ENCODE measurements at places on chromosomes 13 and 19. TPM values are rescaled to one million over a fixed set of nuclear protein-coding genes. Genes with fewer than 3 reads are reported as not detected.

DNA sequence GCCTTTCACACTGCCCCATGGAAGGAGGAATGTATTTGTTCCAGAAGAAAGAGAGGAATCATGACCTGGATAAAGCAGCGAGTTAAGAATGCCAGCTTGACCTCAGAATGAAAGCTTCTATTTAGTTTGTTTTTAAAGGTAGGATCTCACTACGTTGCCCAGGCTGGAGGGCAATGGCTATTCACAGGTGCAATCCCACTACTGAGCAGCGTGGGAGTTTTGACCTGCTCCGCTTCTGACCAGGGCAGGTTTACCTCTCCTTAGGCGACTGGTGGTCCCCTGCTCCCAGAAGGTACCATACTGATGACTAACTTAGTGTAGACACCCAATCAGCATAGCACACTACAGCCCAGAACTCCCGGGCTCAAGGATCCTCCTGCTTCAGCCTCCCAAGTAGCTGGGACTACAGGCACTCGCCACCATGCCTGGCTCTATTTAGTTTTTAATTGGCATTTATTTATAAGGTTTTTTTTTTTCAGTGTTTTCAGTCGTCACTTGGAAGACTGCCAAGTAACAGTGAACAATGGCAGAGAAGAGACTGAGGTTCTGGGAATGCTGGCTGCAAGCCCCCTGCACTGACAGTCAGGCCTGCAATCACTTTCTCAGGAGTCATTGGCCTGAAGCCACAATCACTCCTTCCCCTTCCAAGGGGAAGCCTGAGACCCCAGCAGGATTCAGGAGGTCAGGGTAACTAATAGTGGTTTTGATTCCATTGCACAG lies 73.1 kb downstream of the EPS15L1 start:
- H3K36me3 ChIP-seq, result peaks cover 49% of the 10 kb centered on the region
- peak overlapping the region; percentile 95 for H3K27ac ChIP-seq
- no peak overlapping the region for H3K4me3 ChIP-seq
- H3K27me3 ChIP-seq, result no peaks in the 10 kb centered on the region

- DNase-seq, result no peak
- H3K4me1 ChIP-seq, result no peaks in the 10 kb centered on the region
- H3K27me3 ChIP-seq, result peaks cover 3% of the 10 kb centered on the region
- no peak overlapping the region for H3K27ac ChIP-seq
- H3K36me3 ChIP-seq, result no peaks in the 10 kb centered on the region
Observed at GRCh38 chr19:6865849-6866248, 21.5 kb upstream of the ADGRE1 start.

DNA sequence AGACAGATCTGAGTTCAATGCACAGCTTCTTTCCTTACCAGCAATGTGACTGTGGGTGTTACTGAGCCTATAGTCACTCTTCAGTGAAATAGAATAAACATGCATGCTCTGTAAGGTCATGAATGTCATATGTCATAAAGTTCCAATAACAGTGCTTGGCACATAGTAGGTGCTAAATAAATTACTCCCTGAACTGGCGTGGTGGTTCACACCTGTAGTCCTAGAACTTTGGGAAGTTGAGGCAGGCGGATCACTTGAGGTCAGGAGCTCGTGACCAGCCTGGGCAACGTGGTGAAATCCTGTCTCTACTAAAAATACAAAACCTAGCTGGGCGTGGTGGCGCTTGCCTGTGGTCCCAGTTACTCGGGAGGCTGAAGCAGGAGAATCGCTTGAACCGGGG lies 13.2 kb downstream of the WBP4 start:
- H3K4me3 ChIP-seq, result no peak overlapping the region
- DNase-seq, result no peak
- H3K27ac ChIP-seq, result no peak overlapping the region

DNA sequence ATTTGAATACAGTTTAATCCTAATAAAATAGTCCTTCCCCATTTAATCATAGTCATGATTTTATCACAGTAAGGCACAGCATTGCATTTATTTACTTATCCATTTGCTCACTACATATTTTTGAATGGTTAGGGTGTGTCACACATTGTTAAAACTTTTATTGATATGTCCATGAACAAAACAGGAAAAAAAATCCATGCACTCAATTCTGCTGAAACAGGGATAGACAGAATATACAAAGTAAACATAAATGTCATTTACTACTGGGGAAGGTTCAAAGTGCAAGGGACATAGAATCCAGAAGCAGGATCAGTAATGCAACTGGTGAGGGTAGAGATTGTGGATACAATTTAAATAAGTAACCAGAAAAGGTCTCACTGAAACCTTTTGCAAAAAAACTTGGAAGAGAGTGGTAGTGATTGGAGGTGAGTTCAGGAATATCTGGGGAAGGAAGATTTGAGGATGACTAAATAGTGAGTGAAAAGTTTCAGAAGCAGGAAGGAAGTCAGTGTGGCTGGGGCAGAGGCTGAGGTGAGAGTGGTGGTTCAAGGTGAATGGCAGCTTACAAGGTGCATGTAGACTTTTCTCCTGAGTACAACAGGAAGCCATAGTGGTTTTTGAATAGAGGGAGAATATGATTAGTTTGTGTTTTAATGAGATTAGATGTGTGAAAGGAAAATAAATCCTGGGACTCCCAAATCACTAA lies 387.2 kb upstream of the ATXN8OS start:
- H3K4me3 ChIP-seq, result no peak overlapping the region
- DNase-seq, result no peak
- H3K36me3 ChIP-seq, result no peaks in the 10 kb centered on the region
- H3K4me1 ChIP-seq, result no peaks in the 10 kb centered on the region
- H3K27ac ChIP-seq, result no peak overlapping the region

GRCh38 chr13:44971656-44972595 lies 17.3 kb downstream of the NUFIP1 start:
- H3K36me3 ChIP-seq, result no peaks in the 10 kb centered on the region
- H3K4me3 ChIP-seq, result no peak overlapping the region
- peaks cover 22% of the 10 kb centered on the region for H3K4me1 ChIP-seq
- H3K27ac ChIP-seq, result no peak overlapping the region

GRCh38 chr13:81487151-81487550 lies 1146.2 kb upstream of the SPRY2 start:
- DNase-seq, result no peak
- no peaks in the 10 kb centered on the region for H3K27me3 ChIP-seq
- no peaks in the 10 kb centered on the region for H3K4me1 ChIP-seq
- H3K36me3 ChIP-seq, result no peaks in the 10 kb centered on the region

DNA sequence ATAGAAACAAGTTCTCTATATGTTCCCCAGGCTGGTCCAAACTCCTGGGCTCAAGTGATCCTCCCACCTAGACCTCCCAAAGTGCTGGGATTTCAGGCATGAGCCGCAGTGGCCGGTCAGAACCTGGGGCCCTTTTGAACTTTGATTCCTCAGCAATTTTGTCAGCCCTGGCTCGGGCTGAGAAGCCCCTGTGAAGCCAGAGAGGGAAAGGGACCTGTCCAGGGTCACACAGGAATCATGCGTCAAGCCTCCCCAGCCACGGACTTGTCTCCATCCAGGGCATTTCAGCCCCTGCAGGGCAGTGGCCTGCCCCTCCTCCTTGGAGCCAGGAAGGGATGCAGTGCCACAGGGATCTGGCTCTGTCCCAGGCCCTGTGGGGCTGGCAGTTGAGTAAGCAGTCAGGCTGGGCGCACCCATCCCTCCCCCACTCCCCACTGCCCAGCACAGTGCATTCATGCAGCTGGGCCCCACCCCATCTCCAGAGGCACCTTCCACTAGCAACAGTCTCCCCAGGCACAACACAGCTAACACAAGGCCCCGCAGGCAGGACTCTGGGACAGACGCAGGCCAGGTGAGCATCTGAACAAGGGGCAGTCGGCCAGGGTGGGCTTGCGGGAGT lies at the start of gene CAPS:
Gene CAPS, plus strand, starts transcription at position 516 of the 619 bp plus-strand sequence. CDS start 153 bp downstream, outside the sequence.
- no peaks in the 10 kb centered on the region for H3K4me1 ChIP-seq
- no peak within 1 kb of the TSS for H3K4me3 ChIP-seq
- no peaks in the 10 kb centered on the region for H3K36me3 ChIP-seq
- DNase-seq, result no peak
- no peaks in the 10 kb centered on the region for H3K27me3 ChIP-seq

The VSTM2B gene
- polyA plus RNA-seq, result not detected

The ZNF222 gene
- polyA plus RNA-seq, result 2.5 TPM
